ENCODE measurements at places on chromosomes 13 and 19.

DNA sequence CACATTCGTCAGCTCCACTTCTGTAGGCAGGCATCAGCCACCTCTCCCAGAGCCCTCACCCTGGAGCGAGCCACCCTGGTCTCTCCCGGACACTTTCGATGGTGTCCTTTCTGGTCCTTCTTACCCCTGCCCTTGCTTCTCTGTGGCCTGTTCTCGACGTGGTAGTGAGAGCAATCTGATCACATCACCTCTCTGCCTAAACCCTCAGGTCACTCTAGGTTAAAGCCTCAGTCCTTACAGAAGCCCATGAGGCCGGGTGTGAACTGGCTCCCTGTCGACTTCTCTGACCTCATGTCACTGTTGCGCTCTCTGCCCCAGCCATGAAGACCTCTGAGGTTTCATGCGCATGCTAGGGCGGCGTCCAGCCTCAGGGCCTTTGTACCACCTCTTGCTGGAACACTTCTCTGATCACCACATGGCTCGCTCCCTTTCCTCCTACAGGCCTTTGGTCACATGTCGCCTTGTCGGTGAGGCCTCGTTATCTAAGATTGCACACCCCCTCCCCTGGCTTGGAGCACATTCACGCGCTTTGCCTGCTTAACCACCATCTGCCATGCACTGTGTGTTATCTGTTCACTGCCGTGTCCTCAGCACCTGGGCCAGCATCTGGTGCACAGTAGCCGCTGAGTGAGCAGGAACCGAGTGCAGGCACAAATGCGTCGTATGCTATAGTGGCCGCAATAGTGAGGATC lies 101.5 kb downstream of the DPF1 start:
- DNase-seq: no peak

DNA sequence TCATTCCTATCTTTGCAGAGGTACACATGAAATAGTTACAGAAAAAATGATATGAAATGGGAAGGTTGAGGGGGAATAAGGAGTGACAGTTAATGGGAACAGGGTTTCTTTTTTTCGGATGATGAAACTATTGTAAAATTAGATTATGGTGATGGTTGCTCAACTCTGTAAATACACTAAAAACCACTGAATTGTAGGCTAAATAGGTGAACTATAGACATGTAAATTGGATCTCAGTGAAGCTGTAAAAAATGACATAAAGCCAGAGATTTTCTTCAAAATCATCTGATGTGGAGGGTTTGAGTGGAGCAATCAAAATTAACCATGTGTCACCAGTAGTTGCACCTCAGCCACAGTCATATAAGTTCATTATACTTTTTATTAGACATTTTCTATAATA lies 6.6 kb upstream of the FLT3 start:
- no peak for DNase-seq

GRCh38 chr13:59409211-59409610 lies 754.5 kb downstream of the DIAPH3 start:
- DNase-seq: peak; percentile 86

DNA sequence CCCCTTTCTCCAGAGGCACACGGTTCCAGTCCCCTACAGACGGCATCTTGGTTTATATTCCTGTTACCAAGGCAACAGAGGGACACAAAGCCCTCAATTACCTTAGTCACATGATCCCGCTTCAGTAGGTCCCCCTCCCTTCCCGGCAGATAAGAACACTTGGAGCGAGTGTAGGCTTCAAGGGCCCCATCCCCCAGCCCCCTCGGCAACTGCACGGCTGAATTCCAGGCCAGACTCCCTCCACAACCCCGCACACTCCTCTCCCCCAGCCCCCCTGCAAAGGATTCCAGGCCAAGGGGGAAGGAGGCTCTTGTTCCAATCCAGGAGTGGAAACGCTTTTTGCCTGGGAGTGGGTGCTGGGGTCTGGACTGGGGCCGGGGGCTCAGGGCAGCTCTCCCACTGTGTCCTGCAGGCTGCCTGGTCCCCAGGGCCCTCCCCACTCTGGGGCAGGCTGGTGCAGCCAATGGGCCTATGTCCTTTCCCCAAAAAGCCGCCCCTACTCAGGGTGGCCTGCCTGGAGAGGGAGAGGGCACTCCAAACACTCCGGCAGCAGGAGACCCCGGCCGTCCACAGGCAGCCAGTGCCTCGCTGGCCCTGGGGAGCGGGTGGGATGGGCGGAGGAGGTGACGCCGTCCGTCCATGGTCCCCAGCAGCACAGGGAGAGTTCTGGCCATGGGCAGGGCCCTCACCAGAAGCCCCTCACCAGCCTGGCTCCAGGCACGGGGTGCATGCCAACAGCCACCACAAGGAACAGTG lies 62.6 kb downstream of the MLLT1 start:
- peak; percentile 60 for DNase-seq

GRCh38 chr19:46784262-46785053 lies 3.9 kb downstream of the SLC1A5 start:
- DNase-seq: peak; percentile 76

DNA sequence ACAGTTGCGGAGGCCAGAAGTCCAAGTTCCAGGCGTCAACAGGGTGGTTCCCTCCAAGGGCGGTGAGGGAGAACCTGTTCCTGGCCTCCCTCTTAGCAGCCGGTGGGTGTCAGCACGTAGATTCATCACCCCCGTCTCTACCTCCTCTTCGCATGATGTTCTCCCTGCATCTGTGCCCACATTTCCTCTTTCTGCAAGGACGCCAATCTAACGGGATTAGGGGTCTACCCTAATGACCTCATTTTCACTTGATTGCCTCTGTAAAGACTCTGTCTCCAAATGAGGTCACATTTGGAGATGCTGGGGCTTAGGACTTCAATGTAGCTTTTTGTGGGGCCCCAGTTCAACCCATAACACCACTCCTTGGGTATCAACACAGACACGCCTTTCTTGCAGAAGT lies 38.5 kb downstream of the DPF1 start:
- no peak for DNase-seq

DNA sequence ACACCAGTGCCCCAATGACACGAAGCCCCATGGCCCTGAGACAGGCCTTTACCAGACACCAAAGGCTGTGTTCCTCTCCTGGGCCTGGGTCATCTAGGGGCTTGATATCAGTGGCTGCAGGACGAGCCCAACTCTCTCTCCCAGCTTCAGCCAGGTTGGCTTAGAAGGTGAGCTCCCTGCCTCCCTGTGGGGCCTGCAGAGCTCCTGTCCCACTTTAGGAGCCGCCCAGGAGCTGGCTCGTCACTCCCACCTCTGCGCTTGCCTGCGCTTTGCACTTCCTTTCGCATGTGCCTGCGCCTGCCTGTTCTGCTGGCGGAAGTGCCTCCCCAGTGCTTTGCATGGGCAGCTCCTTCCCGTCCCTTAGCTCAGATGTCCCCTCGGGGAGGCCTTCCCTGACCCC lies 4.9 kb downstream of the CALM3 start:
- no peak for DNase-seq

GRCh38 chr19:14985133-14985532 lies 5.5 kb upstream of the SLC1A6 start:
- no peak for DNase-seq

DNA sequence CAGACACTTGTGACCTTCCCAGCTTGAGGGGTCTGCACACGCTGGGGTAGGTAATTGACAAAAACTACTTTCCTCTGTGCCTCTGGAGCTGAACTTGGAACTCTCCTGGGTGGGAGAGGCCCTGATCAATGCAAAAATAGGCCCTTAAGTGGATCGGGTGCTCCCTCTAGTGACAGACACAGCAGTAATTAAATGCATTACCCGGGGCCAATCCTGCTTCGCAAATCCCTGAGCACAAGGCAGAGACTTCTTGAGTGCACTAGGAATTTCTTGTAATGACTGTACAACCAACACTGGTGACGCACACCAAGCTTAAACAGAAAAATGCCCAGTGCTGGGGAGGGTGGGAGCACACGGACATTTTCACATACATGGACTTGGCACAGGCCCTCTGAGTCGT lies 10.6 kb upstream of the UBE2S start:
- no peak for DNase-seq

GRCh38 chr19:18666784-18667183 lies 16.7 kb upstream of the CRTC1 start:
- DNase-seq: no peak

DNA sequence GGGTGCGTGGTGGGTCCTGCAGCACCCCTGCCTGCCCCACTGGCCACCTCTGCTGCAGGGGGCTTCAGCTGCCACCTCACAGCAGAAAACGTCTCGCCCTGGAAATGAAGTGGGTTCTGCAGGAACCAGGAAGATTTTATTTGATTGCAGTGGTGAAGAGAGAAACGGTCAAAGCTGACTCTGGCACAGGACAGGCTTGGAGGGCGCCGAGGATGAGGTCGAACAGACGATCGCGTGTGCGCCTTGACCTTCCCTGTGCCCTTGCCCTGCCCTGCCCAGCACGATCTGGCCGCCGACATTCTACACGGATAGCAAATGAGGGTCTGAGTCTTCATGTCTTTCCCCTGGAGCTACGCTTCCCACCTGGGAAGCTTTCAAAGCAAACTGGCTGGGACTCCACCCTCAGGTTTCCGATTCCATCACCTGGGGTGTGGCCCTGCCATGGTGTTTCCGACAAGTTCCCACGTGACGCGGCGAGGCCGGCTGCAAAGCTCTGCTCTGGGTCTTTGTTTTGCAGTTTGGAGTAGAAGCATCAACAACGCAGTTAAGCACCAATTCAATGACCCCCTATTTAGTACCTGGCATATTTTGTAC lies 50.3 kb upstream of the TUBGCP3 start:
- no peak for DNase-seq

DNA sequence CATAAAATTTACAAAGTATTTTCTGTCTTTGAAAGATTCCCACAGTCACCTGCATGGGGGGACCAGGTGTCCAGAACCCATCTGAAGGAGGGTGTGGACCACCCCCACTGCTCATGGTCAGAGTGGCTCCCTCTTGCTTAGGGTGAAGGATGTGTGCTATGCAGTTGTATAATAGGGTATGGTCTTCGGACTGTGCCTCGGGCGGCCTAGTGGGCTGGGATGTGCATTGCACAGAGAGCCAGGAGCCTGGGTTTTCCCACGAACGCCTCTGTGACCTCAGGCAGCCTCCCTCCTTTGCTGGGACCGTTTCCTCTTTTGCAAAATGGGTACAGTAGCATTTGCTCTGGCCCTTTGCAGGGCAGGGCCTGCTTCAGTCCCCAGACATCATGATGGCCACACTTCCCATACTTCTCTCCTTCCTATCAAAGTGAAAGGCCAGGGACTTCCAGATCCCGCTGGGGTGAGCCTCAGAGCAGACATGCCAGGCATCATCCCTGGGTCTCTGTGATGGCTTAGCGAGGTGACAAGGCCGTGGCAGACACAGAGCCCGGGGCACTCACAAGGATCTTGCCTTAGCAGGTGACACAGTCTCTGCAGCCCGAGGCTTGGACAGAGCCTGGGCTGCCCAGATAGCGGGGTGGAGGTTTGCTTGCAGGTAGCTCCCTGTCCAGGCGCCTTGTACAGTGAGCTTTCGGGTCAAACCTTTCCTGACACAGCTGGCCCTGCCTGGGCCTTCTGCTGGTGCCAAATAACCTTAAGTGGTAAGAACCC lies 59.4 kb upstream of the ZNF536 start:
- no peak for DNase-seq

GRCh38 chr13:45301263-45301662 lies 39.7 kb downstream of the TPT1 start:
- DNase-seq: no peak
